ENCODE measurements at places on chromosomes 1 and 21.

- no peak for DNase-seq
Measured at GRCh38 chr21:15001113-15001512, 63.7 kb downstream of the NRIP1 start.

DNA sequence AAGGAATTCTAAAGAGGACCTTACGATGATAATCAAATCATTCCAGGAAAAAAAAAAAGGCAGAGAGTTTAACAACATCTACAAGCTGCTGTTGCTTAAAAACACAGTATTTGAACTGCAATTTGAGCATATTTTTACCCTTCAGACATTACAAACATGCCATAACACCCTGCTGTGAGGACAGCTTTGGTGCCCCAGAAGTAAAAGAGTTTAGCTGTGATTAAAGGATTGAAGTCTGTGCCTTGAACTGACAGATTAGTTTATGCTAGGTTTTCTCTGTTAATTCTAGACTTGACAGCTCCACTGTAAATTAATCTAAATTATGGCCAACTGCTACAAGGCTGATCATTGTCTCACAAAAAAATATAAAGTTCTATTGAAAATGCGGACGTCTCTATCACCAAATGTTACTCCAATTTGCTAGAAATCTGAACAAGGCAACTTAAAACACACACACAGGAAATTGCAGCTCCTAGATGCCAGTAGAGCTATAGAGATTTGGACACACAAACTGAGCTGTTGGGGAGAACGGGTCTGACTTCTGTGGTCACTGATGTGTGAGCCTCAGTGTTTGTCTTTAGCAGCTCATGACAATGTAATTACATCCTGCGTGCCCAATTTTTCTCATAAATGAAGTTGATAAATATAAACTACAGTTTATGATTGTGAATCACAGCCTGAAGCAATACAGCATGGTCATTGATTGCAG is 217.9 kb downstream of the NTNG1 start:
- DNase-seq = no peak

DNA sequence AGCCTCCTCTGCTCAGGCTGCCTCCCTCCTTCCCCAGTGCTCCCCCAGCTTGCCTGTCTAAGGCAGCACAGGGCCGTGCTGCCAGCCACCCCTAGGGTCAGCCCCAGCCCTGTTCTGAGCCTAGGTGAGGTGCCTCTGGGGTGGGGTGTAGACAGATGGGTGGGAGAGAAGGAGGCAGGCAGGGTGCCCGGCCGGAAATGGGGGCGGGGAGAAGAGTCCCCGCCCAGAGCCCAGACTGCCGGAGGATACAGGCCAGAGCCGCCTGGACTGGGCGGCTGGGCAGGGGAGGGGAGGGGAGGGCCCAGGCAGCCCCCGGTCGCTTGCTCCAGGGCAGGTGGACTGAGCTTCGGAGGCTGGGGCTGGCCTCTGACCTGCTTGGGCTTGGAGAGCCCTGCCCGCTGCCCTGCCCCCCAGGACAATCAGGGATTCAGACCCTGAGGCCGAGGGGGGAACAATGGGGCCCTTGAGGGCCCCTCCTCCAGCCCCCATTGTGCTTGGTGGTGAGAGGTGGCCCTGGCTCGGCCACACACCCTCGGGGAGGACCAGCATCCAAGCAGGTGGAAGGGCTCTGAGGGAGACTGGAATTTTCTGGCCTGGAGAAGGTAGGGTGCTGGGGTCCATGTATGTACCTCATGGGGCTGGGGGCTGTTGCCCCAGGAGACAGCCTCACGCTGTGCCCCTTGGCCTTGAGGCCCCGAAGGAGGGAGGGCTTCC is at the start of gene GJC2:
GJC2 (plus strand) TSS at position 525 of the 714 bp plus-strand sequence. CDS start 7,829 bp downstream, outside the sequence.
- DNase-seq = no peak

GRCh38 chr1:46301406-46301807 is 2.0 kb downstream of the LRRC41 start:
- DNase-seq = no peak

DNA sequence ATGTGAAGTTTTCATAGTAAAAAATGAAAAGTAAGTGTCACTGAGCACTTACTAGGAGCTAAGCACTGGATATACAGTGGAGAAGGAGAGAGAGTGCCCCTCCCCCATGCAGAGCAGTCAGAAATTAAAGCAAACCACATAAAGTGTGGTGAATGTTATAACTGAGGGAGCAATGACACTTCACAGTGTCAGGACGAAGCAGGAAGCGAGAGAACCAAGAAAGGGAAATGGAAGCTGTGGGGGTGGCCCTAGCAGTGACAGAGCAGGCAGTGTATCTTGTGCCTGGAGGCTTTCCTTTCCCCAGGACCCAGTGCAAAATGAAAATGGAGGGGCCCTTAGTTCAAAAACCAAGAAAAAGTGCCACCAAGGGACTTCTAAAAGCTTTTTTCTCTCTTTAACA is 21.5 kb upstream of the RCAN3 start:
- no peak for DNase-seq

- no peak for DNase-seq
Measured at GRCh38 chr1:94228640-94229375, 8.6 kb downstream of the ARHGAP29 start.

DNA sequence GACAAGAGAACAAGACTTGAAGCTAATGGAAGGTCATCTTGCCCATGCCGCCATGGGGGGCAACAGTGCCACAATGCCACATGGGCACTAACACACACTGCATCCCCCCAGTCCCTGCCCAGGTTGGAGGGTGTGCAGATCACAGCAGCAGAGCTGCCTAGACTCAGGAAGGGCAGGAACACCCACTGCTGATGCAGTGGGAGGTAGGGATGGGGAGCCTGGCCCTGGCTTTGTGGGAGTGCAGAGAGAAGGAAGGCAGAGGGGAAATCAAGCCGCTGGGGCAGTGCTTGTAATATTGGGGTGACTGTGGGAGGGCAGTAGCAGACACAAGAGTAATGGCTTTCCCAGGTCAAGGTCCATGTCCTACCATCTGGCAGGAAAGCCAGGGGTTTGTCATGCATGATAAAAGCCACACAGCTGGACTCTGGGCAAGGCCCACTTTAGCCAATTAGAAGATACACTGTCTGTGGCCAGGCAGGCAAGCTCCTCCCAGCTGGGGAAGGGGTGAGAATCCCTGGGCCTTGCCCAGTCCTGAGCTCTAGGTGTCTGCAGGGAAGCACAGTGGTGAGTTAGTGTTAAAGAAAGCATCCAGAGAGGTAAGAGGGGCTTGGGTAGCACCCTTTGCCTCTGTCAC is 25.4 kb upstream of the MEF2D start:
- DNase-seq = no peak

GRCh38 chr1:162679298-162679697 is 47.0 kb downstream of the DDR2 start:
- DNase-seq = no peak

DNA sequence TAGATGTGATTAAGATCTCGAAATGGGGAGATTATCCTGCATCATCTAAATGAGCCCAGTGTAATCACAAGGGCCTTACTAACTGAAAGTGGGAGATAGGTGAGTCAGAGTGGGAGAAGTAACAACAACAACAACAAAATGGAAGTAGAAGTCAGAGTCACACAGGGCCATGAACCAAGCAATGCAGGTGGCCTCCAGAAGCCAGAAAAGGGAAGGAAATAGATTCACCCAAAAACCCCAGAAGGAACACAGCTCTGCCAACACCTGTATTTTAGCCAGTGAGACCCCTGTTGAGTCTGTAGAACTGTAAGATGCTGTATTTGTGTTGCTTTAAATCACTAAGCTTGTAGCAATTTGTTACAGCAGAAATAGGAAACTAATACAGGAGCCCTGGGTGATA is 4.1 kb downstream of the TAGLN2 start:
- DNase-seq = no peak

GRCh38 chr1:68166348-68166747 is 66.0 kb downstream of the WLS start:
- no peak for DNase-seq

DNA sequence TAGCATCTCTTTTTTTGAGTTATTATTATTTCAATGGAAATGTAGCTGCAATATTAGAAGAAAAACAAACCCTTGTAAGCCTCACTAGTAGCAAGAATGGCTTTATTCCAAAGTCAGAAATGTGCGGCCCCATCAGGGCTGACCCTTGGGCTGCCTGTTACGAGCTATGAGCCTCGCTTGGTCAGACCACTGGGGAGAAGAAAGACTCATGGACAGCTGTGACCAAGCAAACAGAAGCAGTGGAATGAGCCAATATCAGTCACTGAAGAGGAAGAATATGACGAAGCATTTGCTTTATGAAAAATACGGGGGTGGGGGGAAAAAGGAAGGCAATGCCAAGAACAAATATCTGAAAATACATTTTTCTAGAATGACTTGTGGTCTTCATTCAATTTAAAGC is 504.5 kb downstream of the LMO4 start:
- DNase-seq = no peak

DNA sequence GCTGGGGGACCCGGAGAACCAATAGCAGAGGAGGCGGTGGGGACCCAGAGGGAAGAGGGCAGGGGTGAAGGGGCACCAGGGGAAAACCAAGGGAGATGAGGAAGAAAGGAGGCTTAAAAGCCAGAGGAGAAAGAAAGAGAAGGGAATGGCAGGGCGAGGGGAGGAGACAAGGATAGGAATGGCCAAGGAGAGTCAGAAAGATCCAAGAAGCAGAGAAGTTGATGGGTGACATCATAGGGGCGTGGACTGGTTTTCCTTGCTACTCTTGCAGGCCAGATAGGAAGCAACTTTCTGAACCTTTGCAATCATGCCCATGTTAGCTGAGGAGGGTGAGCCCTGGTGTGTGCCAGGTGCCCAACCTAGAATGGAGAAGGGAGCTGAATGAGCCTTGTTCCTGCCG is 5.4 kb downstream of the NPR1 start:
- no peak for DNase-seq

DNA sequence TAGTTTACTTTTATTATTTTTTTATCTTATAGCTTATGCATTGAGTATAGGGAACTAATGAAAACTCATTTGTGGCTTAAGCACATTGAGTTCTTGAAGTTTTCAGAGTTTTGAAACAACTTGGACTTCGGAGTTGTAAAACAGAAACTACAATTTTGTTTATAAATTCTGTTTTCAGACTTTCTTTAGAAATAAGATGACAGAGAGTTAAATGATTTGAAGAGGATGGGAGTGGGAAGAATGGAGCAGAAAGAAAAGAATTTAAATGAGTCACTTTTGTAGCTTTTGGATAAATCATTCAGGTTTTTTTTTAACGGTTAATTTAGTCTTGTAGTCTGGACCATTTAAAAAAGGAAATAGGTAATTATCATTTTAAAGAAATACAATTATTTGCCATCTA is 32.3 kb downstream of the INKA2 start:
- no peak for DNase-seq

- DNase-seq = no peak
Measured at GRCh38 chr1:94741996-94742395, 78.2 kb upstream of the SLC44A3 start.

GRCh38 chr1:111535256-111536191 is 32.1 kb upstream of the ADORA3 start:
- no peak for DNase-seq

GRCh38 chr21:30629200-30629599 is 5.8 kb upstream of the KRTAP20-2 start:
- DNase-seq = no peak

- no peak for DNase-seq
Measured at GRCh38 chr1:202958544-202959275, 598 bp upstream of the ADIPOR1 start.

DNA sequence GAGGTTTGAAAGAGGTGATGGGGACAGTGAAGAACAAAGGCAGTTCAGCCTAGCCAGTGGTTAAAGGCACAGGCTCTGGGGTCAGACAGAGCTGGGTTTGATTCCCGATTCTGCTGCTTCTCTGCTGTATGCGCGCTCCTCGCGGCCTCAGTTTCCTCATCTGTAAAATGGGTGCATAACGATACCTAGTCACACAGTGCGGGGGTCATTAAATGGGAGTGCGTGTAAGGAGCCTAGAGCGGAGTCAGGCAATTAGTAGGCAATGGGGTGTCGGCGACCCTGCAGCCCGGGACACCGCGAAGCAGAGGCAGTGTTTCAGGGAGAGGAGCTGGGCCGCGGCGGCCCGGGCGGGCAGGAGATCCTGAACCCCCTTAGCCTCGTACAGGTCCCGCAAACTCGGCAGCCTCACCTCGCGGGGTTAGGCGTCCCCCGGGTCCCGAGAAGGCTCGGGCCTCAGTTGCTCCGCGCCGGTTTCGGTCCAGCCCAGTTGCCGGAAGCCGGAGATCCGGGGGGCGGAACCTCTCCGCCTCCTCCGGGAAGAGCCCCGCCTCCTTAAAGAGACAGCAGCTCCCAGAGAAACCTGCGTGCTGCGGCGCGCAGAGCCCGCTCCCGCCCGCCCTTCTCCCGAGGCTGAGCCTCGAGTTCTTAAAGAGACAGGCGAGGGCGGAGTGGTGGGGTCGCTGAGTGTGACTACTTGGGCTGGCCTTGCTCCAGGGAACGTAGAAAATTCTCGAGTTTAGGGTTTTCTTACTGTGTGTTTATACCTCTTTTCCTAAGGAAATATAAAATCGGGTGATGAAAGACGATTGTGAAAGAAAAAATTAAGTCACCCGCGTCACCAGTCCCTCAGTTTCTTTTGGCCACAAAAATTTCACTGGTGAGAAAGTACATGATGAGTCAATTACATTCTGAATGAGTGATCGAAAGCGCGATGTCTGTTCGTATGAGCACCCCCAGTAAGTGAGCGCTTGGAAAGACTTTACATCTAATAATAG is at the start of gene YIPF1:
YIPF1 (minus strand) TSS at position 494 of the 995 bp plus-strand sequence. CDS start 860 bp downstream, outside the sequence.
- peak; percentile 84 for DNase-seq

- DNase-seq = no peak
Measured at GRCh38 chr1:117674521-117675400, 68.9 kb downstream of the TENT5C start.

- no peak for DNase-seq
Measured at GRCh38 chr1:114691061-114691460, 4.3 kb downstream of the AMPD1 start.

DNA sequence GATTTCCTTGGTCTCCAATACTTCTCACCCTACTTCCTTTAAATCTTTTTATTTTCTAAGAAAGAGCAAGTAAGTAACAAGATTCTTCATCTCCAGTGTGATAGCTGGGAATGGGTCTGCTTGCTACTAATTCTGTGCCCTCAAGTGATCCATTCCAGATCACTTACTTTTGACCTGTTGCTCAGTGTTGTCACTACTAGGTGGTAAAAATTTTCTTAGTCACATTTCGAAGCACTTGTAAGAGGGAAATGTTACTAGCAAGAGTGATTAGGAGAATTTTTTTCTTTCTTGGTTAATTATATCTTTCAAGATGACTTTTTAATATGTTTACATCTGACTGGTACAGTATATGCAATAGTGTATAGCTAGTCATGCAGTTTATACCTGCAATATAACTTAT is 2.2 kb downstream of the UBAP2L start:
- no peak for DNase-seq

GRCh38 chr1:204448344-204448964 is 36.8 kb upstream of the PPP1R15B start:
- no peak for DNase-seq
